ENCODE measurements at places on chromosomes 12 and 14. TPM values are rescaled to one million over a fixed set of nuclear protein-coding genes. Genes with fewer than 3 reads are reported as not detected.

SLC6A15 gene
- not detected for total RNA-seq

GRCh38 chr14:75549169-75549568 lies 26.9 kb downstream of the BATF start:
- H3K27me3 ChIP-seq = no peaks in the 10 kb centered on the region
- H3K27ac ChIP-seq = peak overlapping the region; percentile 23
- peak; percentile 46 for DNase-seq
- H3K4me1 ChIP-seq = peaks cover 32% of the 10 kb centered on the region

- peaks cover 3% of the 10 kb centered on the region for H3K36me3 ChIP-seq
- peaks cover 32% of the 10 kb centered on the region for H3K4me1 ChIP-seq
- H3K27ac ChIP-seq = peak within 1 kb of the TSS; percentile 50
- peak within 1 kb of the TSS; percentile 76 for H3K4me3 ChIP-seq
- H3K27me3 ChIP-seq = no peaks in the 10 kb centered on the region
- peak; percentile 14 for DNase-seq
These were observed at the start of gene HVCN1 for GRCh38 chr12:110688446-110689280. Gene HVCN1 (minus strand): TSS chr12:110689115. CDS start chr12:110683245, 5,870 bp downstream.

GRCh38 chr14:30614155-30614554 lies 8.0 kb upstream of the SCFD1 start:
- no peaks in the 10 kb centered on the region for H3K4me1 ChIP-seq
- peaks cover 24% of the 10 kb centered on the region for H3K36me3 ChIP-seq
- H3K4me3 ChIP-seq = no peak overlapping the region
- H3K27ac ChIP-seq = no peak overlapping the region
- H3K27me3 ChIP-seq = no peaks in the 10 kb centered on the region

GRCh38 chr14:91860238-91860637 lies 7.1 kb downstream of the TC2N start:
- H3K36me3 ChIP-seq = peaks cover 83% of the 10 kb centered on the region
- peaks cover 93% of the 10 kb centered on the region for H3K4me1 ChIP-seq
- no peaks in the 10 kb centered on the region for H3K27me3 ChIP-seq
- no peak overlapping the region for H3K4me3 ChIP-seq

DNA sequence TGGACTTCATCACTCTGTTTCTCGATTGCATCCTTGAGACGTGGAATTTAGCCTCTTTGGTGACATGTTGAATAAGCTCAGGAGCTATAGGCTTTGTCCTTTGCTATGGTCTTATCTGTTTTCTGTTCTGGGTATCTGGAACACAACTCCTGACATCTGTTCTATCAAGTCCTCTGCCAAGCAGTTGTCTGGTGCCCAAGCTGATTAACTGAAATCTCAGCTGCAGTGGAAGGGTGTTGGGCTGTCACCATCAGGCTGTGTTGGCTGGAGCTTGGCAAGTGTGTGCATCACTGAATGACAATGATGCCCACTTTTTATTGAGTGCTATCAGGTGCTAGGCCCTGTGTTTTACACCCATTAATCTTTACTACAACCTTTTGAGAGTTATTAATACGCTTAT lies 77.8 kb downstream of the SMOC1 start:
- DNase-seq = no peak
- no peak overlapping the region for H3K4me3 ChIP-seq
- H3K27ac ChIP-seq = no peak overlapping the region
- H3K27me3 ChIP-seq = peaks cover 11% of the 10 kb centered on the region

- DNase-seq = no peak
- H3K36me3 ChIP-seq = no peaks in the 10 kb centered on the region
- H3K27ac ChIP-seq = no peak overlapping the region
- peaks cover 9% of the 10 kb centered on the region for H3K27me3 ChIP-seq
- H3K4me1 ChIP-seq = peaks cover 6% of the 10 kb centered on the region
These were observed 66.3 kb upstream of the PLEKHG3 start for GRCh38 chr14:64637735-64638473.

INHBC gene
- total RNA-seq = 0.20 TPM

OR6S1 gene
- not detected for total RNA-seq

DNA sequence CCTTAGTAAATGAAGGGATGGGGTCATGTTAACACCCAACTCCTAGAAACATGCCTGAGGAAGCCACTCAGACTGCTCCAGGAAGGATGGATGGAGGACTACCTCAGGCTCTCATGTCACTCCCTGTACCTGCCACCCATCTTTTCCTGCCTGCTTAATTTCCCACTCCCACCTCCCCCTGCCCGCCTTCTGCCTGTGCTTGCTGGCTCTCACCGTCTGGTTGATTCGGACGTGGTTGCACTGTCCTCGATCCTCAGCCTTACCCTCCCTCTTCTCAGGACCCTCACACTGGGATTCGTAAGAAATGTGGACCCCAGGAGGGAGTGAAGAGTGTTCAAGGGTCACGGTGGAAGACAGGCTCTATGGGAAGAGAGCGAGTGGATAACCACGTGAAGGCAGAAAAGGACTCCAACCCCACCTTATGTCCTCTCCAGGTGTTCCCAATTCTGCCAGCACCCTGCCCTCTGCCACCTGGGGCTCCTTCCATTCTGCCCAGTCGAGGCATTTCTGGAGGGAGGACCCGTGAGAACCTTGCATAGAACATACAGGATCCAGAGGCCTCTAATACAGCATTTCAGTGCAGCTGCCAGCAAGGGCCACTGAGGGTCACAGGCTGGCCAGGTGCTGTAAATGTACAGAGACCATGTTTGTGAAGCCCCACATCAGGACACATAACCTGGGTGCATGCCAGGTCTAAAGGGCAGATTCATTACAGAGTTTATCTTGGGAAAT lies 12.9 kb downstream of the ITGB7 start:
- peaks cover 50% of the 10 kb centered on the region for H3K4me1 ChIP-seq
- H3K4me3 ChIP-seq = no peak overlapping the region
- no peak overlapping the region for H3K27ac ChIP-seq
- H3K27me3 ChIP-seq = no peaks in the 10 kb centered on the region
- DNase-seq = no peak
- H3K36me3 ChIP-seq = peaks cover 85% of the 10 kb centered on the region

SLC6A12 gene
- not detected for total RNA-seq

NUAK1 gene
- 0.16 TPM for total RNA-seq

DNA sequence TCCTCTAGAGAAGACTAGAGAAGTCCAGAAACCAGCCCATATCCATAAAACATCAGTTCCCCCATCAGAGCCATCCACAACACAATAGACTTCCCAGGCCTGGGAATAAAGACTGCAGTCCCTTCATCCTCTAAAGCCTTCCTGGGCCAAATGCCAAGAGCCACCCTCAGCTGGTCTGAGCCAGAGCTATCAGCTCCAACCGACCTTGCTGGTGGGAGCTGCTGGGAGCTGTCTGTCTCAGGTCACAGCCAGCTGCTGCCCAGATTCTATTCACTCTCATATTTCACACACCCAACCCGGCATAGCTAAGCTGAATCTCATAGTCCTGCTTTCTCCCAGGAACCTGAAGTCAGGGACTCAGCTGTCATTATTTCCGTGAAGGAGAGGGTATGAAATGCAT lies 10.9 kb upstream of the TFCP2 start:
- no peak overlapping the region for H3K27ac ChIP-seq
- no peak overlapping the region for H3K4me3 ChIP-seq
- no peak for DNase-seq
- no peaks in the 10 kb centered on the region for H3K27me3 ChIP-seq

GRCh38 chr14:22417914-22418313 lies 171.1 kb downstream of the DAD1 start:
- no peaks in the 10 kb centered on the region for H3K36me3 ChIP-seq
- H3K4me1 ChIP-seq = no peaks in the 10 kb centered on the region
- no peak overlapping the region for H3K4me3 ChIP-seq

TEX52 gene
- not detected for total RNA-seq

RASSF8 gene
- total RNA-seq = 0.71 TPM
